ENCODE measurements at places on chromosomes 2 and 18.

- DNase-seq, result no peak
Measured at GRCh38 chr2:102101849-102102635, 40.5 kb upstream of the IL1R1 start.

GRCh38 chr2:235670974-235671787, 177.3 kb downstream of the AGAP1 start:
- no peak for DNase-seq

- no peak for DNase-seq
Measured at GRCh38 chr2:60509066-60509465, 44.4 kb downstream of the BCL11A start.

- no peak for DNase-seq
Measured at GRCh38 chr2:187177253-187177652, 270.8 kb downstream of the CALCRL start.

- DNase-seq, result peak; percentile 27
Measured at GRCh38 chr18:73136134-73136533, 268.3 kb upstream of the NETO1 start.

DNA sequence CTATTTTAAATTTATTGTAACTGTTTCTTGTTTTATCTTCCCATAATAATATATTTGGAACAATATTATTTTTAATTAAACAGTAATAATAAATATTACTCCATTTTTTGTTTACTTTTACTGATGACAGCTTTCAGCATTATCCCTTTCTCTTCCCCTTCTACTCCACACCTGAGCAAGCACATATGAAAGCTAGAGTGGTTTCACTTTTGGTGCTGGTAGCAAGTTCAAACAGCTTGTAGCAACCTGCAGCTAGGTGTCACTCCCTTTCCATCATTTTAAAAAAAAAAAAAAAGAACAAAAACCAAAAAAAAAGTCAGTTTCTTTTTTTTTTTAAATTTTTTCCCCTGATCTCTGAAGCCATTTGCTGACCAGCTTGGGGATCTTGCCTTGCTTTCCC, 801.8 kb downstream of the CCDC85A start:
- no peak for DNase-seq

- no peak for DNase-seq
Measured at GRCh38 chr2:142973160-142973821, 95.8 kb downstream of the KYNU start.

GRCh38 chr2:209901172-209901571, 101.3 kb upstream of the RPE start:
- no peak for DNase-seq

- no peak for DNase-seq
Measured at GRCh38 chr2:23993736-23994269, 16.1 kb upstream of the MFSD2B start.

DNA sequence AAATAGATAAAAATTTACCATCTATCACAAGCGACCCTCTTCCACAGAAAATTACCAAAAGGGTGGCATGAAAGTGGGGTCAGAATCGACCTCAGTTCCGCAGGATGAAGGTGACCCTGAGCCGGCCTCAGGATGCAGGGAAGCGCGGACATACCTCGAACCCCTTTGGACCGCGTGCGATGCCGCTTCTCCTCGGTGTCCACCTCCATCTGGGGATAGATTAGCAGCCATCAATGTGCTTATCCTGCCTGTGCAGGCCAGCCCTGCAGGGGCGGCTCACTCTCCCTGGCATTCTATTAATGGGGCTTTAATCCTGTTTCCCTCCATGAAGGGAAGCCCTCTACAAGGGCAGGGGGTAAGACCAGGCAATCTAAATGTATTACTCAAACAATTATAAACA, 235.3 kb upstream of the PXDN start:
- DNase-seq, result no peak

DNA sequence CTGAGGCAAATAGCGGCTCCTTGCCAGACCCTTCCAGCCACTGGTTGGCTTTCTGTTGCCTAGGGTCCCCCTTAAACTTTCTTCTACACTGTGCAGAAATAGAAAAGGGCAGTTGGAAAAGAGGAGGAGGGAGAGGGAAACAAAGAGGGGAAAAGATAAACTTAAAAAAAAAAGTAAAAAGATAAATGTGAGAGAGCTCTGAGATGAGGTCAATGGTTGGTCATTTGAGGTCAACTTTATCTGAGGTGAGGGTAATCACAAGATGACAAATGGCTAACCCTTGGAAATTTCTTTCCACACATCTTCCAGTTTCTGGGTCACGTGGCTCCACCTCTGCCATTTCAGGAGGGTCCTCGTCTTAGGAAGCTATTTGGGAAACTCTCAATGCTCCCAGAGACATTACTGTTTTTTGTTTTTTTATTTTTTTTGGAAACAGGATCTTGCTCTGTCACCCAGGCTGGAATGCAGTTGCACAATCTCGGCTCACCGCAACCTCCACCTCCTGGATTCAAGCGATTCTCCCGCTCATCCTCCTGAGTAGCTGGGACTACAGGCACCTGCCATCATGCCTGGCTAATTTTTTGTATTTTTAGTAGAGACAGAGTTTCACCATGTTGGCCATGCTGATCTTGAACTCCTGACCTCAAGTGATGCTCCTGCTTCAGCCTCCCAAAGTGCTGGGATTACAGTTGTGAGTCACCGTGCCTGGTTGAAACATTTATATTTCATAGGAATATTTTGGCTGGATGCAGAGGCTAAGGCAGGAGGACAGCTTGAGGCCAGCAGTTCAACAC, 199.9 kb downstream of the TGIF1 start:
- no peak for DNase-seq

GRCh38 chr2:151630372-151630771, 103.9 kb downstream of the NEB start:
- DNase-seq, result no peak

- no peak for DNase-seq
Measured at GRCh38 chr18:73752546-73752945, 395.1 kb downstream of the FBXO15 start.

GRCh38 chr2:54639609-54640008, 83.9 kb upstream of the EML6 start:
- DNase-seq, result no peak
